Aorta (tissue), 5 donors: ENCODE measurements at places on chromosomes 6 and 20. TPM values are rescaled to one million over a fixed set of nuclear protein-coding genes. Genes with fewer than 3 reads are reported as not detected.

GRCh38 chr20:12413116-12413515, 495.4 kb downstream of the BTBD3 start:
- no peak for DNase-seq
- H3K4me1 ChIP-seq: no peaks in the 10 kb centered on the region
- H3K27me3 ChIP-seq: no peaks in the 10 kb centered on the region
- no peak overlapping the region for H3K27ac ChIP-seq
- H3K36me3 ChIP-seq: no peaks in the 10 kb centered on the region

DNA sequence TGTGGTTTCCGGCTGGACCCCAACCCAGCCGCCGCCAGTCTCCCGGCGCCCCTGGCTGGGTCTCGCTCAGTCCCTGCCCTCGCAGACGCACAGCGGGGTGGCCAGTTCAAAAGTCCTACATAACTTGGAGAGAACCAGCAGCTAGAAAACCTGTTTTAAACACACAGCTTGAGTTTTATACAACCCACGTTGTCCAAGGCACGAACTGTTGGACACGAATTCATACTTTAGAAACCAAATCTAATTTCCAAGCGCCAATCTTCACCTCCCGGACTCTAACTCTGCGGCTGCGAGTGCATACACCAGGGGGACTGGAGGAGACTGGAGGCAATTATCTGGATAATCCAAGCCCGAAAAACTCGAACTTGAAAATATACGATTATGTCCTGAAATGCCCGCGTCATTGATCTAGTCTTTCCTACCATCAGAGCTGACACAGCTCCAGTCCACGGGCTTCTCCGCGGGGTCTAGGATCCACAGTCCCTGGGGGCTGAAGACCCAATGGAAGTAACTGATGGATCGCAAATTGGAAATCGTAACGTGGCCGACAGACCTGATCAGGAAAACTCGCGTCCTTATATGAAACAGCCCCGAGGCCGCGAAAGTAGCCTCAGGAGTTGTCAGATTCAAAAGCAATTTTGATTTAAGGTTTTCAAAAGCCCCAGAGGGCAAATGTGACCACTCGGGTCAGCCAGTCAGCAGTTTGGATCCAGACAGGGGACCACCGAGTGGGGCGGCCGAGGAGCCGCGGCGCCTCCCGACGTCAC, 843 bp upstream of the HEY2 start:
- no peak for DNase-seq
- H3K27ac ChIP-seq: peak overlapping the region; percentile 76
- peak overlapping the region; percentile 38 for H3K4me3 ChIP-seq
- H3K4me1 ChIP-seq: no peaks in the 10 kb centered on the region

DNA sequence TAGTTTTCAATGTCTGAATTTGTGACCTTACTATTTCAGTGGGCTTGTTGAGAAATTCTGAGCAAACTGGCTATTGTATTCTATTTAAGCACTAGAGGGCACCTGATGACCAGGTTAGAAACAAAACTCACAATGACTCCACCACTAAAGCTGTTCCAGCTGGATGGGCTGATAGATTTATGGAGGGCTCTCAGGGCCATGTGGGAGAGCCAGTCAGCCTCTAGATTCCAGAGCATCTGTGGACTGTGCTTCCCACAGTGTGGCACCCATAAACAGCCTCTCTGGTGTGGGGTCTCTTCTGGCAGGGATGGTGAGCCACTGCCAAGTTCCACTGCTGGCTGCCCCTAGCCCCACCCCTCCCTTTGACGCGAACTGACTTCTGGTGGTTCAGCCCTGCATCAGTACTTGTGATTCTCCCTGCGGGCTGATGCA, 29.2 kb downstream of the C6orf58 start:
- no peak for DNase-seq
- no peak overlapping the region for H3K4me3 ChIP-seq
- no peaks in the 10 kb centered on the region for H3K27me3 ChIP-seq
- H3K4me1 ChIP-seq: no peaks in the 10 kb centered on the region
- no peak overlapping the region for H3K27ac ChIP-seq

The HCRTR2 gene
- total RNA-seq: not detected

- no peaks in the 10 kb centered on the region for H3K4me1 ChIP-seq
- DNase-seq: no peak
- peak overlapping the region; percentile 67 for H3K4me3 ChIP-seq
- no peaks in the 10 kb centered on the region for H3K36me3 ChIP-seq
Observed at GRCh38 chr6:53544217-53544469, 758 bp downstream of the GCLC start.

GRCh38 chr6:21587961-21588480, 5.5 kb upstream of the SOX4 start:
- peak; percentile 84 for DNase-seq
- peak overlapping the region; percentile 61 for H3K4me3 ChIP-seq
- peak overlapping the region; percentile 55 for H3K27ac ChIP-seq
- H3K27me3 ChIP-seq: no peaks in the 10 kb centered on the region

DNA sequence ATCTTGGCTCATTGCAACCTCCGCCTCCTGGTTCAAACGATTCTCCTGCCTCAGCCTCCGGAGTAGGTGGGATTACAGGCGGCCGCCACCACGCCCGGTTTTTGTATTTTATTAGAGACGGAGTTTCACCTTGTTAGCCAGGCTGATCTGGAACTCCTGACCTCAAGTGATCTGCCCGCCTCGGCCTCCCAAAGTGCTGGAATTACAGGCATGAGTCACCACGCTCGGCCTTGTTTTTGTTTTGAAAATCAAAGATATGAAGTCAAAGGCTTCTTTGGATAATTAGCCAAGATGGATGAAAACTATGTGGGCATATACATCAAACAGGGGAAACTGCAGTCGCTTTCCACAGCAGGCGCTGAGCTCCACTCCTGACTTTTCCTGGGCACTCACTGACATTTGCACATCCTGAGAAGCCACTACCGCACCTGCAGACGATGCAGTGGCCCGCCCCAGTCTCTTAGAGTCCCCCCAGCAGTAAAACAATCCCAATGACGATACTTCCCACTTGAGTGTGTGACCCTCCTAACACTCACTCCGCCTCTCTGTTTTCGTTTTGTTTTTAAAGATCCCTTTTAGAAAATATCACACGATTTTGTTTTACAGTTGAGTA, 44.1 kb downstream of the GJA1 start:
- no peak overlapping the region for H3K4me3 ChIP-seq
- no peaks in the 10 kb centered on the region for H3K27me3 ChIP-seq
- H3K36me3 ChIP-seq: no peaks in the 10 kb centered on the region
- H3K4me1 ChIP-seq: no peaks in the 10 kb centered on the region

The LPIN3 gene
- 22.6 TPM for total RNA-seq

DNA sequence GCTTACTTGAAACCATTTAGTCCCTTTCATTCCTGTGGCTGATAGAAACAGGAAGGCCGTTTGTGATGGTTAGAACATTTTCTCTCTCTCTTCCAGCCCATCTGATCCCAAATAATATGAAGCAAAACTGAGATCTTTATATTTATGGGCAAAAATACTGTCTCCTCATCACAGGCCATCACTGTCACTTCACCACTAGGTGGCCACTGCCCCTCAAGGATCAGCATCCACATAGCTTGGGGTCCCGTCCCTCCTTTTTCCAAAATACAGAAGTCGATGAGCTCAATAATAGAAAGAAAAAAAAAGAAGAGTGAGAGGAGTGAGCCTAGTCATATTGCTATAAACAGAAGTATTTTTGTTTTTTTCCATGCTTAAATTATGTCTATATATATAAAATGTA, 46.4 kb upstream of the LAMP5 start:
- H3K4me1 ChIP-seq: no peaks in the 10 kb centered on the region
- no peak for DNase-seq
- no peaks in the 10 kb centered on the region for H3K36me3 ChIP-seq
- H3K27me3 ChIP-seq: no peaks in the 10 kb centered on the region

GRCh38 chr6:140782941-140783340, 1349.8 kb upstream of the GJE1 start:
- H3K27ac ChIP-seq: no peak overlapping the region
- H3K4me3 ChIP-seq: no peak overlapping the region
- no peaks in the 10 kb centered on the region for H3K36me3 ChIP-seq

The KLHDC3 gene
- 61.7 TPM for total RNA-seq

- H3K27me3 ChIP-seq: no peaks in the 10 kb centered on the region
- H3K36me3 ChIP-seq: no peaks in the 10 kb centered on the region
- H3K27ac ChIP-seq: no peak overlapping the region
- no peak for DNase-seq
- H3K4me3 ChIP-seq: no peak overlapping the region
Observed at GRCh38 chr6:118514689-118515088, 33.4 kb upstream of the PLN start.

The SPO11 gene
- total RNA-seq: not detected

- H3K4me1 ChIP-seq: no peaks in the 10 kb centered on the region
- H3K4me3 ChIP-seq: no peak overlapping the region
- no peaks in the 10 kb centered on the region for H3K36me3 ChIP-seq
Observed at GRCh38 chr20:38311091-38311490, 7.1 kb downstream of the BPI start.

GRCh38 chr6:145699462-145699861, 35.9 kb downstream of the EPM2A start:
- no peak overlapping the region for H3K4me3 ChIP-seq
- H3K36me3 ChIP-seq: no peaks in the 10 kb centered on the region
- no peaks in the 10 kb centered on the region for H3K27me3 ChIP-seq
- H3K27ac ChIP-seq: no peak overlapping the region

DNA sequence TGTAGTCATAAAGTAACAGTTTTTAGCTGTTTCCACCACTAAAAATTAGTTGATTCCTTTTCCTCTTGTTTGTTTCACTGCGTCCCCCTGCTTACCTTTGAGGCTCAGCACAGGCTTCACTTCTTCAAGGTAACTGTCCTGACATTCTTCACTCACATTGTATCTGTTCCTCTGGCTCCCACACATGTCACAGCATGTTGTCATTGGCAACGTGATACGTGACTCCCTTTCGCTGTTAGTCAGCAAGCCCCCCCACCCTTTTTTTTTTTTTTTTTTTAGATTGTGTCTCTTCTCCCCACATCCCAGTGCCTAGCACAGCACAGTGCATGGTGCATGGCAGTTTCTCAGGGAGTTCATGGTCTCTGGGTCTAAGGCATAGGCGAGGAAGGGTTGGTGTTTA, 13.3 kb downstream of the VAPB start:
- H3K36me3 ChIP-seq: no peaks in the 10 kb centered on the region
- no peak overlapping the region for H3K27ac ChIP-seq
- DNase-seq: no peak
- H3K4me3 ChIP-seq: no peak overlapping the region
- no peaks in the 10 kb centered on the region for H3K27me3 ChIP-seq
- peaks cover 4% of the 10 kb centered on the region for H3K4me1 ChIP-seq

DNA sequence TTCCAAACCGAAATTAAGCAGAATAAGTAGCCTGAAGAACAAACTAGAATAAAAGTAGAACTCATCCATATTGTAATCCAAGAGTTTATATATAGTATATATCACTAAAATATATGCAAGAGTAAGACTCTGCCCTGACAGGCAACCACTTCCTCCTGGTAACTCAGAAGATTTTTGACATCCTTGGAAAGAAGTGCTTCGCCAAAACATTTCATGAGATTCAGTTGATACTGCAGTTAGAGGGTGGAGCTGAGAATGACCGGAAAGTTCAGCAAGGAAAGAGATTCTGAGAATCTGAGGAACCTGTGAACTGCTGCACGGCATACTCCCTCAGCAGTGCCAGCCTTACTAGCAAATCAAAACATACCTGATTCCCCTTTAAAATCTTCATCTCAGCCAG, 79.6 kb downstream of the CDK19 start:
- H3K27ac ChIP-seq: no peak overlapping the region
- no peaks in the 10 kb centered on the region for H3K4me1 ChIP-seq
- H3K4me3 ChIP-seq: no peak overlapping the region
- no peaks in the 10 kb centered on the region for H3K36me3 ChIP-seq
- no peak for DNase-seq

The SLC22A1 gene
- total RNA-seq: 2.8 TPM
